ENCODE measurements at places on chromosomes 12 and 14.

GRCh38 chr14:100388103-100389054 lies 65.2 kb downstream of the SLC25A47 start:
- peak; percentile 39 for DNase-seq

GRCh38 chr12:57452181-57452936 lies 2.7 kb upstream of the INHBE start:
- no peak for DNase-seq

GRCh38 chr14:52094546-52095271 lies 25.9 kb upstream of the NID2 start:
- DNase-seq = no peak

GRCh38 chr14:65433157-65433556 lies 20.6 kb downstream of the FUT8 start:
- no peak for DNase-seq

- no peak for DNase-seq
Observed at GRCh38 chr14:39641224-39641623, 209.0 kb upstream of the FBXO33 start.

- no peak for DNase-seq
Observed at GRCh38 chr14:71728386-71728785, 203.8 kb upstream of the RGS6 start.

DNA sequence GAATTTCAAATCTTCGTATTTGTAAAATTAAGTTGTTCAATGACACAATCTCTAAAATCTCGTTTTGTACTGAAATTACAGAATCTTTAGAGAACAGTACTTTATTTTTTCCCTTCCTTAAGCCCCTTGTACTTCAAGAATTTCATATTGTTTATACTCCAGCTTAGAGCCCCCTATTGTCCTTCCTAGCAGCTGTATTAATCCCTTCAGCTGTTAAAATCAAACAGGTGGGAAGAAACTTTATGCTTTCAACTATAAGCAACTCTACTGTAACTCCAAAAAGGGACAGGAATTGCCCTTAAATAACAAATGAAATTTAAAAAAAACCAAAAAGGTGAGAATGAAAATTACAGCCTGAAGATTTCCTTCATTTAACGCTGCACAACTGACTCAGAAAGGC lies 1.7 kb downstream of the NACA start:
- DNase-seq = no peak

- DNase-seq = no peak
Observed at GRCh38 chr14:34165847-34166350, 215.0 kb upstream of the EGLN3 start.

- no peak for DNase-seq
Observed at GRCh38 chr14:67725171-67725570, 23.5 kb downstream of the RDH12 start.

GRCh38 chr12:120640861-120641833 lies 721 bp downstream of the CABP1 start:
- DNase-seq = peak; percentile 49

GRCh38 chr12:120230326-120230973 lies 29.5 kb upstream of the RPLP0 start:
- peak; percentile 59 for DNase-seq

- no peak for DNase-seq
Observed at GRCh38 chr14:68856572-68856971, 63.7 kb upstream of the ZFP36L1 start.

DNA sequence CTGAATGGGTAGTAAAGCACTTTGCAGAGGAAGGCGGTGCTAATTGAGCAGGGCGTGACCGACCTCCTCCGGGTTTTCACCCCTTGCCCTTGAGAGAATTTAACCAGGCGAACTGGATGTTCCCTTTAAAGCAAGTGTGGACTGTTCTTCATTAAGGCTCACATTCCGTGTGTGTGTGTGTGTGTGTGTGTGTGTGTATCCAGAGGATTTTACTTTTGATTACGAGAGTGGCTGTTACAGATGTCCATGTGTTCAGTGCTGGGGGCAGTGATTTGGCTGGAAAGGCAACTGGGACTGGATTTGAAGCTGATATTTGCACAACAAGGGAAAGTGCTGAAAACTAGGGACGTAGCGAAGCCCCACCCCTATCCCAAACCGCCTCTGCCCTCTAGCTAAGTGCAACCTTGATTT lies 2.2 kb downstream of the TMEM132C start:
- no peak for DNase-seq

DNA sequence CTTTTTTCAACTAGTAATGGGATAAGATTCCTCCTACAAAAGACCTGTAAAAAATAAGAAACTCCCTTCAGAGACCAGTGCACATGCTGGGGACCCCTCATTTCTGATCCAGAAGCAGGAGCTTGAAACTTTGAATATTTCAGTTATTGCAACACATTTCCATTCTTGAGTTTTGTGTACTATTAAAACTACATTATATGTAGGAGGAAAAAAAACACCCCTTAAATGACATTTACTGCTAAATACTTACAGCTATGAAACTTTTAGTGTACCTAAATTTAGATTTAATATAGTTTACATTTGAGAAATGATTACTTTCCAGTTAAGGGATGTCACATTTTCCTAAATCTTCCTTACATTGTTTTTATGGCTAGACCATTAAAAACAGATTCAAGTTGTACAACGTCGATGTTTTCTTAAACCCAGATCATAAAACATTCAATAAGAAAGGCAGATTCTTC lies 4.1 kb downstream of the LRIG3 start:
- no peak for DNase-seq

DNA sequence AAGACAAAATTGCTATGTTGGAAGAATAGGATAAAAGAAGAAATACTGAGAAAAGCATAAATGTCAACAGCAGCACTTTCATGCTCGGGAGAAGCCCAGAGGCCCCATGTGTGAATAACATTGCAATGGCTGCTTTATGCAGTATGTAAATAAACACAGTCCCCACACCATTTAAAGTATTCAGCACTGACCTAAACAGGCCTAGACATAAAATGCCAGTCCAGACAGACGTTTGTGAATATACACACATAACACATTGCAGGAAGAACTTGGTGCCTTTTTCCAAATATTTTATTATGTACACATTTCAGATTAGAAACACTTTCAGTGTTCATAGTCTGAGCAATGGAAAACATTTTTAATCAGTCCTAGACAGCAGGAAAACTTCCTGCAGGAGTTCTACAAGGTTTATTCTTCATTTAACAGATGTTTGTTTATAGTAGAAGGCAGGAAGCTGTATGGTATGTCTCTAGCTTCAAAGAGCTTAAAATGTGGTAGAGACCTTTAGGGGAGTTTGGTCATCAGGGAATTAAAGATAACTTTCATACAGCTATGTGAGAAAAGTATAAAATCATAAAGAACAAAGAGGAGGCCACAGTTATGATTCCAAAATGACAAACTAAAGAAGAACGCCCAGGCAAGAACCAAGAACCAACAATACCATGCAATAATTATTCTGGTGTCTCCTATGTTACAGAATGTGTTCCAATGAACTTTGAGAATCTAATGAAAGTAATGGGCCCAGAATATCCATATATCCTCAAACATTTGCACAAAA lies 30.6 kb upstream of the SLC38A2 start:
- DNase-seq = no peak

DNA sequence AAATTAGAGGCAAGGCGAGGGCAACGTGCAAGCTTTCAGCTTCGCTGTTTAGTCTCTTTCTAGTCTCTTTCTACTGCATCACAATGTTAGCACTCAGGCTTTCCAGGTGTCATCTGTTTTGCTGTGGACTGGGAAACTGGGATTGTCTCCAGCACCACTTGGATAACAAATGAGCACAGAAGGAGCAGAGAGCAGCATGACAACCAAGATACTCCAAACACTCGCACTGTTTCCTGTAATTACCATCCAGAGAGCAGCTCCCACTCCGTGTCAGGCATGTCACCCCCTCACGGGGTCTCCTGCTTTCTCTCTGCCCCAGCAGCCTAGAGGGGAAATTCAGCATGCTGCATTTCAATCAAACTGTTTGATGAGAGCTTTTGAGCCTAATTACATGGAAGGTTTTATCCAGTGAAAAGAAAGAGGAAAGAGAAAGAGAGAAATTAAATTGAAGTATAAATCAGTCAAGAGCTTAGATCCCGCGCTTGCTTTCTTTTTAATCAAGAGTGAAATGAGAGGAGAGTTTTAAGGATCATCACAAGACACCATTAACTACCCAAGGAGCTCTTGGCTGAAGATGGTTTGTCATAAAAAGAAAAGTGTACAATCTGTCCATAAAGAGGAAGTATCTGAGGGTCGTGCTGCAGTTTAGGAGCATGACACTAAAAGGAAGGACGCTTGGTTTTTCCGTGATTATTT lies 917.7 kb downstream of the DIO2 start:
- no peak for DNase-seq

DNA sequence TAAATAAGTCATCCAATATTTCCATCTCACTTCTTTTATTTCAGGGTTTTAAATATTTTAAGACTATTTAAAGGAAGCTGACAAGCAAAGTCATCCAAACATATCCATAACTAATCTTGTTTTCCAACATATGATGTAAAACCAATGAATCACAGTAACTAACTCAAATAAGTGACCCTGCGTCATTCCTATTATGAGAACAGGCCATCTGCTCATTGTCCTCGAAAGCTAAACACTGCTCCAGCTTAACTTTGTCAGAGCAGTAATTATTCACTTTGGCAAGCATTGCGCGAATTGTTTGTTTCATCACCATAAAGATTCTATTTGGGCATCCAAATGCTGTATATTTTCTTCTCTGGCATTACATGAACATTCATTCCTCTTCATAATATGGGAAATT lies 99.1 kb downstream of the CAPZA3 start:
- DNase-seq = peak; percentile 12

DNA sequence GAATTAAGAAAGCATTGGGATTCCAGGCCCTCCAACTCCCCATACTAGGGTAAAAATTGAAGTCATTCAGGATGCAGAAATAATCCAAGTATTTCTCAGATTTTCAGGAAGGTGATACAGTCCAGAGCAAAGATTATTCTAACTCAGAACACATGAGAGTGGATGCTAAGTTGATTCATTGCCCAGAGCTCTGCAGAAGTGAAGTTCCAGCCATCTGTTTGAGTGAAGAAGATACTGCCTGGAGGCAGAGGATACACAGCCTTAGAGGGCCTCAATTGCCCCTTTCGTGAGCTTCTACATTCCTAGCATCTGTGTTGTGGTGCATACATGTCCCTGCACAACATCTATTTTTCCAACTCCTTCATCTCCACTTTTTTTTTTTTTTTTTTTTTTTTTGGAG lies 36.9 kb upstream of the SMUG1 start:
- no peak for DNase-seq

DNA sequence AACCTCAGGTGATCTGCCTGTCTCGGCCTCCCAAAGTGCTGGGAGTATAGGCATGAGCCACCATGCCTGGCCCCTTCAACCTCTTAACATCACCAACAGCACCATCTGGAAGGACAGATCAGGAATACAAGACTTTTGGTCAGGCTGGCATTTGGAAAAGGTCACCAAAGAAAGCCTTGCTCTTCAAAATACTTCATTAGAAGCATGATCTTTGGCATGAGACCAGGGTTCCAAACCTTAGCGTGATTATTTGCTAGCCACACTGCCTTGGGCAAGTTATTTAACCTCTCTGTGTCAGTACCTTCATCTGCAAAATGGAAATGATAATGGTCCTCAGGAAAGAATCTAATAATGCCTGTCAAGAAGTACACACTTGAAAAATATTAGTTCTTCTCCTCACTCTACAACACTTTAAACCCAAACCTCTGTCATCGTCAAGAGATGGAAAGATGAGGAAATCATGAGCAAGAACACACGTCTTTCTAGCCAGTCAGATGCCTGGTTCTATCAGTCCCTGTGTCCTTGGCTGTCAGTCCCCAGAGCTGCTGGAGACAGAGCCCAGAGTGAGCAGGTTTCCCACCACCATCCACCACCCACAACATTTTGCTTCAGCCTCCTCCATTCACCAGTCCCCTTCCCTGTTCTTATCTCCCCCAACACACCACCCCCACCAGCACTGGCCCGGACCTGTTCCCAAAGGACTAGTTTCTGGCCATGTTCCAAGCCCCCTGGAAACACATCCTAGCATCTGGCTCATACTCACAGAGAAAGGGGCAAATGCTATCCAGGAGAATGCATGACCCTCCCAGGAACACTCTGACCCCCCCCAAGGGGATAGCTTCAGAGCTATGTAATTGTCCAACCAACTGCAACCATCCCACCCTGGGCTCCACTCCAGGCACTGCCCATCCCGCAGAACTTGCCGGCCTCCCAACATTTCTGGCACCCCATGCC lies 2.0 kb downstream of the ADCY6 start:
- DNase-seq = no peak

DNA sequence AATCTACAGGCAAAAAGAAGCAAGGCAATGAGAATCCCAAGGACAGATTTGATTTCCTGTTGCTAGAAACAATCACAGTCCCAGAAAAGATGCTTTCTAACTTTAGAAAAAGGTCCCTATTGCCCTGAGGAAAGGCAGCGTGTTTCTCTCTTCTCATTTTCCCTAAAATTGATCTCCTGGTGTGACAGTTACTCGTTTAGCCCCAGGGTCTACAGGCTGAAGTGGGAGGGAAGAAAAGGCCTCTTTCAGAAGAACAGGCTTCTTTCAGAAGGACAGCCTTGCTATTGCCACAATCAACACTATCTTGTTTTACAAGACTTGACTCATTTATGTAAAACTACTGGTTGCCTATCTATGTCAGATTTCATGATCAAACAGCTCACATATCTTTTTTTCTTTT lies 121.8 kb upstream of the OR4E1 start:
- DNase-seq = no peak

- DNase-seq = no peak
Observed at GRCh38 chr14:51209457-51209856, 30.6 kb upstream of the TMX1 start.

DNA sequence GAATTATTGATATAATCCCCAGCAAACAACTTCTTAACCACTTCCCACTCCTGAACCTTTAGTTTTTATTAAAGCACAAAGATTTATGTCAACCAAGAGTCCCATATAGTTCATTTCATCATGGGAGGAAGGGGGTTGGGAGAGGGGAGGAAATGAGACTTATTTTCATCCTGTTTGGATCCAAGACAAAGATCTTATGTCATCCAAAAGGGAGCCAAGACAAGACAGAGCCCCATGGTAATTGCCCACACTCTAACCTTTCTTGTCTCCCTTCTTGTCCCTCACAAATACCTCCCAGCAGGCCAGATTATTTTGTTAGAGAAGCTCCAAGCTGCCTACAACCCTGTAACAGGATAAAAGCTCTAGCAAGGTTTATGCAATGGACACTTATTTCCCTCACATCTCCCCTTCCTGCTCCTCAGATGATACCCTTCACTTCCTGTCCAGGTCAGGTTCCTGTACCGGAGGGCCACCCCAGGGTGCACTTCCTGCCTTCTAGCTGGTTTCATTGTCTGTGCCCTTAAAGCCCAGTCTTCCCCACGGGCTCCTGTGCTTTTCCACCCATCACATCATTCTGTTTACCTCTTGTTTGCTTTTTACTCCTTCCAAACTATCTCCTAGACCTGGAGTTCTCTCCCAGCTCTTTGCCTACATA lies 123.7 kb upstream of the MDM1 start:
- DNase-seq = no peak
